ENCODE measurements at places on chromosomes 4 and X.

- no peak for DNase-seq
These were observed 122.4 kb downstream of the RAP1GDS1 start for GRCh38 chr4:98383431-98384106.

GRCh38 chr4:101933855-101934254 is 143.3 kb downstream of the BANK1 start:
- DNase-seq, result no peak

DNA sequence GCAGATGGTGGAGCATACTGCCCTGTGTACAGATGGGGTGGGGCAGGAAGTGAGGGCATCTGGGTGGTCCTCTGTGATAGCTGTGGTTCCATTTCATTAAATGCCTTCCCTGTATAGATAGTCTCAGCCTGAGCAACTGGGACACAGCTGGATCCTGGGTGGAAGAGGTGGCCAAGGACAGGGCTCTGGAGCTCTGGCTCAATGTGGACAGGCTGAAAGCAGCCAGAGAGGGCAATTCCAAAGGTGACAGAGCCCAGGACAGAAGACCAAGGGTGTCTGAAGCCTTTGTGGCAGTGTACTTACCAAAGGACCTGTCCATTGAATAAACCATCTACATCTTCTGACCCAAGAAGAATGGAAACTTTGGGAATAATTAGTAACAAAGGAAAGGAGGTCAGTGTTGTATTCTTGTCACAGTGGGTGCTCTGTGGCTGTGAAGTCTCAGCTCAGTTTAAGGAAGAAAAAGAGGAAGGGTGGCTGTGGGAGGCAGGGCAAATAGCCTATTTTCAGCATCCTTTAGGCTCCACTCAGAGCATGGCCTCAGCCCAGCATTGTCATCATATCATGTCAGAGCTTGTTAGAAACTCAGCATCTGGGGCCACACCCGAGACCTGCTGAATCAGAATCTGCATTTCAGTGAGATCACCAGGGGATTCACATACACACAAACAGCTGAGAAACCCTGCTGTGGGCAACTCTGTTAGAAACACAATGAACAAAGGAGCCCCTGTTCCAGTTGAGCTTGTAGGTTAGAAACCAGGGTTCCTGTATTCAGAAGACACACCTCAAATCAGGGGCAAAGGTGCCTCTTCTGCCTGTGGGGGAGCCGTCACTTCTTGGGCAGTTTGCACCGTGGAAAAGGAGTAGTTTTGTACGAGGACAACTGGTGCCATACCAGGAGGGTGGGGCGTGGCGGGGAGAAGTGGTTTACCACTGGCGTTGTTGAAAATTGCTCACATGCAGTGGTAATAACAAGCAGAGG is 168.6 kb downstream of the PTTG2 start:
- DNase-seq, result no peak

DNA sequence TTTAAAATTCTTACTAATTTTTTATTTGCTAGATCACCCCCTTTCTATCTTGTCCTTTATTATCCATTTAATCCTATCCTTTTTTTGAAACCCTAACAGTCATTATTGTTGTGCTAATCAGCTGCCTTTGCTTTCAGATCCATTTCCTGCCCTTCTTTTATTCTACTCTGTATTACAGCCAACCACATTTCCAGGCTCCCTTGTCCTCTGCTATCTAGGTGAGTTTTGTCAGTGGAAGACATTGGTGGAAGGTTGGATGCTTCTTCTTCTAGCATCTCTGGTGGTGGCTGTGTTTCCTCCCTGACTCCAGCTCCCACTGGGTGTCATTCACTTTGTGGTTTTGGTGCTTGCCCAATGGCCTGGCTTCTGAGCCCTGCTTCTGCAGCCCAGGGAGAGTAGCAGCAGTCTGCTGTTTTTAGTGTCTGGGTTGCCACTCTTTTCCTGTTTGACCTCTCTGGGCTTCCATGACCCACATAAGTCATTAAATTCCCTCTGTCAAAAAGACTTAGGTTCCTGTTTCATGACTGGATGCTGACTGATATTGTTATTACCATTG is 225.2 kb upstream of the PGRMC2 start:
- DNase-seq, result no peak

- no peak for DNase-seq
These were observed 88.8 kb upstream of the FAM9B start for GRCh38 chrX:9122519-9123245.

Data from hematopoietic multipotent progenitor cell treated with erythropoietin and hydrocortisone succinate and interleukin-3 and kit ligand, for 15 days (in vitro differentiated cells).